CD4-positive, alpha-beta T cell treated with Interleukin-15 for 4 hours (primary cell): ENCODE measurements at places on chromosomes 1 and 21.

DNA sequence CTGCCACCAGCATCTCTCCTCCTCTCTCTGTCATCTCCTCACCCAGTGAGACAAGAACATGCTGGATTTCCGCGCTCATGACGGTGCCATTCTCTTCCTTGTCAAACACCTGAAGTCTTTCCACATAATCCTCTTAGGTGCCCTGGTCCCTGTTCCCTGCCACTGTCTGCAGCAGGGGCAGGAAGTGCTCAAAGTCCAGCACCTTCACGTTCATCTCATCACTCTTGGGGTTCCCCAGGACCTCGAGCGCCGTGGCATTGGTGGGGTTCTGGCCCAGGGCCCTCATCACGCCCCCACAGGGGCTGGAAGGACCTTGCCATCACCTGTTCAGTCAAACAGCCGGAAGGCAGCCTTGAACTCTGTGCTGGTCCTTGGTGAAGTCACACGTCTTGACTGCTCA is 9.1 kb upstream of the AGPAT3 start:
- no peak for DNase-seq

DNA sequence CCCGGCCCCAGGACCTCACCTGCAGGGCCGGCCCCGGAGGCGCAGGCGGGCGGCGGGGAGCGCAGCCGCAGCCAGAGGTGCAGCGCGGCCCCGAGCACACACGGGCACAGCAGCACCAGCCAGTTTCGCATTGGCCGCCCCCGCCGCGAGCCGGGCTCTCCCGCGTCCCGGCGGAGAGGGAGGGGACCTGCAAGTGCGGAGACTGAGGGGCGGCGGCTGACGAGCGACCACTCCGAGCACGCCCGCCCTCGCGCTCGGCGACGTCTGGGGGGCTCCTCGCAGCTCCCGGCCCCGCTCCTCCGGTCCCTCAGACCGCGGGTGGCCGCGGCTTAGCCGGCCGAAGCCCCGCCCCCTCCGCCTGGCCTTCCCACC is at the start of gene B3GALNT2:
B3GALNT2 (minus strand) TSS at position 331 of the 372 bp plus-strand sequence; CDS start at position 131, 200 bp downstream.
- DNase-seq = no peak

GRCh38 chr1:198780376-198780775 is 141.5 kb downstream of the PTPRC start:
- DNase-seq = no peak

- no peak for DNase-seq
Measured at GRCh38 chr1:118773656-118774055, 214.5 kb downstream of the TBX15 start.

- DNase-seq = no peak
Measured at GRCh38 chr1:16095447-16095846, 22.0 kb upstream of the FAM131C start.

- no peak for DNase-seq
Measured at GRCh38 chr1:241308011-241308410, 49.0 kb downstream of the RGS7 start.

- no peak for DNase-seq
Measured at GRCh38 chr21:42094811-42095210, 23.7 kb downstream of the UMODL1 start.

DNA sequence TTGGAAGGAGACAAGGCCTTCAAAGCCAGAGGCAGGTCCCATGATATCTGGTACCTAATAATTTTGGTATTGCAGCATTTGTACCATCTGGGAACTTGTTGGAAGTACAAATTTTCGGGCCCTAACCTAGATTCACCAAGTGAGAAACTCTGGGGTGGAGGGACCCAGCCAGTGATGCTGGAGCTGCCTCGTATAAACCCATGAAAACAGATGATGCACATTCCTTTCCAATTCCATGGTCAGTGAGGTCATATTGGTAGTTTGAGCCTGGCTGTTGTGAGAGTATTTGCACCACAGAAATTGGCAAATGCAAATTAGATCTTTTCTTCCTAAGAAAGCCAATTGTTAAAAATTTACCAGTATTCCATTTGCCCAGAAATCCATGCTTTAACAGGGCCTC is 269.6 kb upstream of the PLXNA2 start:
- no peak for DNase-seq

DNA sequence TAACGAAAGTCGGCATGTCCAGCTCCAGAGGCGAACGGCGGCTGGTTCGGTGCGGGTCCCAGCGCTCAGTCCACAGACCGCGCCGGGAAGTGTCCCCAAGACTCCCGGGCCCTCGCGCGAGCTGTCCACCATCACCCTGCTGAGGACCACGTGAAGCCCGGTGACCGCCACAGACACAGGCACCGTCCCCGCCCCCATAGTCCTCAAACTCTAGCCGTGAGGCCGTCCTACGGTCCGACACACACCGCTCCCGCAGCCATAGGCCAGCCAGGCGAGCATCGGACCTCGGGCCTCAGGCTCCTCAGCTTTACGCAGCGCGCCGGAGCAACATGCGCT is 535 bp downstream of the SETD4 start:
- DNase-seq = no peak

DNA sequence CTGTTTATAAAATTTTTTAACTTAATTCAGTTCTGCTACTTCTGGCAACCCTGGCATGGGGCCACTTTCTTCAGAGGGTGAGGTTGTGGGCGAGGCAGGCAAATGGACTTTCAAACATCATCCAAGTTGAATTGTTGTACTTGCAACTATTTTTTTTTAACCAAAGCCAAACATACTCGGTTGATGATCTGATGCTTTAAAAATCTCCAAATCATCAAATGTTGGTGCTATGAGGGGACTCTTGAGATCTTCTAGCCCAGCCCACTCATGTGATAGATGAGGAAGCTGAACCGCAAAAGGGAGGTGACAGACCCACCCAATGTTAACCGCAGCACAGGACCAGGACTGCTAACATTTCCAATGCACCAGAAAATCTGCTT is 6.7 kb downstream of the SLC1A7 start:
- DNase-seq = peak; percentile 25

DNA sequence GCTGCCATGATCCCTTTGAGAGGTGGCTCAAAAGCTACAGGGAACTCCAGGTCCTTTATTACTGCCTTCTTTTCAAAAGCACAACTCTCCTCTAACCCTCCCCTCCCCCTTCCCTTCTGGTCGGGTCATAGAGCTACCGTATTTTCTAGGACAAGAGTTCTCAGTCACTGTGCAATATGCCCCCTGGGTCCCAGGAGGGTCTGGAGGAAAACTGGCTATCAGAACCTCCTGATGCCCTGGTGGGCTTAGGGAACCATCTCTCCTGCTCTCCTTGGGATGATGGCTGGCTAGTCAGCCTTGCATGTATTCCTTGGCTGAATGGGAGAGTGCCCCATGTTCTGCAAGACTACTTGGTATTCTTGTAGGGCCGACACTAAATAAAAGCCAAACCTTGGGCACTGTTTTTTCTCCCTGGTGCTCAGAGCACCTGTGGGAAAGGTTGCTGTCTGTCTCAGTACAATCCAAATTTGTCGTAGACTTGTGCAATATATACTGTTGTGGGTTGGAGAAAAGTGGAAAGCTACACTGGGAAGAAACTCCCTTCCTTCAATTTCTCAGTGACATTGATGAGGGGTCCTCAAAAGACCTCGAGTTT is 3.1 kb downstream of the BTG2 start:
- no peak for DNase-seq

DNA sequence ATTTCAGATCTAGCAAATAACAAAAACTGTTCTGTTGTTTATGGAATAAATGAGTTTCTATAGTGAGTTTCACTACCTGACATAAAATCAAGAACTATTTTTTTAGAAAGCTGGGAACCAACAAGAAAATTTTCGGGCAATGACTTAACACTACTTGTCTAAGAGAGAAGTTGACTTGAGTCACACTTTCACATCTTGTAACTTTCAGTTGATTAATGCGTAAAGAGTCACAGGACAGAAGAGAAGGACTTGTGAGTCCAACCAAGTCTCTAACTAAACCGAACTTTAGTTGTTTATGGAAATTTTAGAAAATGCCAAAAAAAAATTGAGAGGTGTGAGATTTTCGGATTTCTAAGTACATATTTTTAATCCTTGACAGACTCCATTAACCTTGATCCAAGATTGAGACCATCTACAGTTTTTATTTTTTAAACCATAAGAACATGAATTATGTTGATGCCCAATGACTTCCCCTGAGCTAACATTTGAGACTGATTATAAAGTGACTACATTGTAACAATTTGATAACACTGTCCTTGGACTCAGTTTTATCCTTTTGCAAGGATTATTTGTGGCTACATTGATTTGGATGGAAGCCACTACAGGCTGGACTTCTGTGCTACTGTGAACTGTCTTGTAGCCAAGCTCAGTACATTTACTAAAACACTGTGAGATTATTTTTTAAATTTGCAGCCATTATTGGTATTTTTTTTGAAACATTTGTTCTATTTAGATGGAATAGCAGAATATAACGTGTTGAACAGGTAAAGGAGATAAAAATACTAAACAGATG is 284.0 kb downstream of the PTPRC start:
- no peak for DNase-seq

- no peak for DNase-seq
Measured at GRCh38 chr1:100953960-100954730, 58.3 kb downstream of the SLC30A7 start.

DNA sequence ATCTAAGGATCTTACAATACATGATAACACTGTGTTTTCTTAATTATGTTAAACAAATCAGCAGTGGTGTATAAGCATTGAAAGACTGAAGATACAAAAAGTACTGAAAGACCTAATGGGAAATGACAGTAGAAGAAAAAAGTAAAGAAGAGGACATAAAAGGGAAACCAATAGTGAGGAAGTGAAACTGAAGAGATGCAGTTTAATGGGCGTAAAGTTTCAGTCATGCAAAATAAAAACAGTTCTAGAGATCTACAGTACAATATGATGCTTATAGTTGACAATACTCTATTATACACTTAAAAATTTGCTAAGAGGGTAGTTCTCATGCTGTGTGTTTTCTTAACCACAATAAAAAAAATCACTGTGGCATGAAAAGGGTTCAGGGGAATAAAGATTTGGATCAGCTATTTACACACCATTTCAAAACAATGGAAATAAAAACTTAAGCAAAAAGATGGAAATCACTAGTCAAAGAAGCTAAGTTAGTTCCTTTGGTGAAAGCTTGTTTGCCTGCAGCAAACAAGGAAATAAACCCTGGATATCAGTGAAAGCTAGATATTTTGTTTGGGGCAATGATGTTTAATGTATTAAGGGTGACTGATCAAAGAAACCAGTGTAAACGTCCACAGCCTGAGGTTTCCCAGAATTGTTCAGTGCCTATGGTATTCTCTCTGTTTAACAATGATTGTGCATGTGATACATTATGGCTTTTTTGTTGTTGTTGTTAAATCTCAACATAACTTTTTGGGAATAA is 1160.8 kb upstream of the ADGRL2 start:
- DNase-seq = no peak

DNA sequence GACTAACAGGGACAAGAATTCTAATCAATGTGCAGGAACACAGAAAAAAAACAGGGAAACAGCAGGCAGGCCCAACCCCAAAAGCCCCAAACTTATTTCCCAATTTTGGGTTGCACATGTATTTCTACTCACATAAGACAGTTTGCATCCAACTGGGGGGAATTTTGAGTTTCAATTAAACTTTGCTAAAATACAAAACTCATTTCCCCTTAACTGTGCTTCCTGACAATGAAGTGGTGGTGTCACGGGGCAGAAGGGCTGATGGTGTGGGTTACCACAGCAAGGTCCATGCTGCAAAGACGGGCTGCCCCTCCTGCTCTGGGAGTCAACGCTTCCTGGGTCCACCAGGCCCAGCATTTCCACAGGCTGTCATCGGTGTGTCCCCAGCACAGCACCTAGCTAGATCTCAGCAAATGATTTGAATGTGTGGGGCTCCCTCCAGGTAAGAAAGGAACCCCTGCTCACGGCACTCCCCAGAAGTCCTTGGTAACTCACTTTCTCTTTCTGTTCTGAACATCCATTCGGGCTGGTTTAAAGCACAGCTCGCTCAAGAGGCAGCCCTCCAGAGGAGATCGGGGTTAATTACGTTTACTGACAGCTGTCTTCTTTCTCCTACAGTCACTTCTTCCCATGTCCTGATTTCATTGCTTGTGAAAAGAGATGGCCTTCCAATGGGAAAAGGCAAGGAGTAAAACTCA is 27.4 kb downstream of the HIVEP3 start:
- peak; percentile 71 for DNase-seq

- no peak for DNase-seq
Measured at GRCh38 chr1:171084870-171085269, 5.8 kb upstream of the FMO3 start.

DNA sequence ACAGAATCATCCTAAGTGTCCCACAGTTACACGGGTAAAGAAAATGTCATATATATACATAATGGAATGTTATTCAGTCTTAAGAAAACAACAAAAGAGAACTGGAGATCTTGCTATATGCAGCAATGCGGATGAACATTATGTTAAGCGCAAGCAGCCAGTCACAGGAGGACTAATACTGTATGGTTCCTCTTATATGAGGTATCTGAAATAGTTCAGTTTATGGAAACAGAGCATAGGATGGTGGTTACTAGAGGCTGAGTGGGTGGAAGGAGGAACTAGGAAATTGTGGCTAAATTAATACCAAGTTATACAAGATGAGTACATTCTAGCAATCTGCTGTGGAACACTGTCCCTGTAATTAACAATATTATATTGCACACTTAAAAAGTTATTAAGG is 834.3 kb downstream of the KCNT2 start:
- no peak for DNase-seq

DNA sequence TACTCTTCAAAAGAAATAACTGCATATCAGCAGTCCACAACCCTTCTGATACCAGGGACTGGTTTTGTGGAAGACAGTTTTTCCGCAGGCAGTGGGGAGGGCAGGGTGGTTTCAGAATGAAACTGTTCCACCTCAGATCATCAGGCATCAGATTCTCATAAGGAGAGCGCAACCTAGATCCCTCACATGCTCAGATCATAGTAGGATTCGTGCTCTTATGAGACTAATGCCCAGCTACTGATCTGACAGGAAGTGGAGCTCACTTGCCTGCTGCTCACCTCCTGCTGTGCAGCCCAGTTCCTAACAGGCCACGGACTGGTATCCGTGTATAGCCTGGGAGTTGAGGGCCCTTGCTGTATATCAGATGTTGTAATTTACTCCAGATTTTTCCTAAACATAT is 11.5 kb downstream of the RO60 start:
- DNase-seq = no peak

DNA sequence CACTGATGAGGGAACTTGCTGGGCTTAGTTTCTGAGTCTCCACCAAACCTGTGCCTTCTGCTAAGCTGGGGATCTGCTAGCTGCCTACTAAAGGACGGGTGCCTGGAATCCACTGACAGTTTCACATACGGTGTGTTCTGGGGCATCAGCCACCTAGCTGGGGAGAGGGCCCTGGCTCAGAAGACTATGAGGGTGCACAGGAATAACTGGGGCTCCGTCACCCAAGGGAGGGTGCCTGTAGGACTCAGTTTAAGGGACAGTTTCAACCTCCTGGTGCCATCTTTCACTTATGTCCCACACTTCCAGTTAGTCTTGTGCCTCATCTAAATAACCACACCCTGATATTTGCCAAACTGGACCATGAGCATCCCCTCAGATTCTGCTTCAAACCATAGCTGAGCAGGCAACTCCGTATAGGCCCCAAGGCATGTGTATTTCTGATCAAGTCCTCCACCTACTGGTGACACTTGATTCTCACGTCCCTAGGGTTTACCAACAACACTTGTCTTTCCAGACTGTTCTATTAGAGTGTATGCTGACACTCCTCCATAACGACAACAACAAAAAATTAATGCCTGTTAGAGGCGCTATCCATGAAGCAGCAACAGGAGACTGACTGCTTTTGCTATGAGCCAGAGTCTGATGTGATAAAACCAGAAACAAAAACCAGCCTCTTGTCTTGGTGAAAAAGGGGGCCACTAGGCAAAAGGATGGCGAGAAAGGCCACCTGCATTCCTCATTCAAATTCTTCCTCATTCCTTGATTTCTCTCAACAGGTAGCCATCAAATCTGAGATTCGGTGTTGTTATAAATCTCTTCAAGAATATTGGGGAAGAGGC is 55.0 kb upstream of the PAXBP1 start:
- peak; percentile 36 for DNase-seq
